Stimulated activated CD8-positive, alpha-beta memory T cell treated with anti-CD3 and anti-CD28 coated beads, Interleukin-4, amount 100 ng/mL, for 1 hour (primary cell): ENCODE measurements at places on chromosomes 7 and 10.

- DNase-seq = no peak
Observed at GRCh38 chr7:123692471-123692877, 36.8 kb downstream of the LMOD2 start.

- no peak for DNase-seq
Observed at GRCh38 chr10:108327706-108328105, 1163.2 kb upstream of the SORCS1 start.

GRCh38 chr10:131010965-131011575 is 300.5 kb downstream of the TCERG1L start:
- DNase-seq = no peak

DNA sequence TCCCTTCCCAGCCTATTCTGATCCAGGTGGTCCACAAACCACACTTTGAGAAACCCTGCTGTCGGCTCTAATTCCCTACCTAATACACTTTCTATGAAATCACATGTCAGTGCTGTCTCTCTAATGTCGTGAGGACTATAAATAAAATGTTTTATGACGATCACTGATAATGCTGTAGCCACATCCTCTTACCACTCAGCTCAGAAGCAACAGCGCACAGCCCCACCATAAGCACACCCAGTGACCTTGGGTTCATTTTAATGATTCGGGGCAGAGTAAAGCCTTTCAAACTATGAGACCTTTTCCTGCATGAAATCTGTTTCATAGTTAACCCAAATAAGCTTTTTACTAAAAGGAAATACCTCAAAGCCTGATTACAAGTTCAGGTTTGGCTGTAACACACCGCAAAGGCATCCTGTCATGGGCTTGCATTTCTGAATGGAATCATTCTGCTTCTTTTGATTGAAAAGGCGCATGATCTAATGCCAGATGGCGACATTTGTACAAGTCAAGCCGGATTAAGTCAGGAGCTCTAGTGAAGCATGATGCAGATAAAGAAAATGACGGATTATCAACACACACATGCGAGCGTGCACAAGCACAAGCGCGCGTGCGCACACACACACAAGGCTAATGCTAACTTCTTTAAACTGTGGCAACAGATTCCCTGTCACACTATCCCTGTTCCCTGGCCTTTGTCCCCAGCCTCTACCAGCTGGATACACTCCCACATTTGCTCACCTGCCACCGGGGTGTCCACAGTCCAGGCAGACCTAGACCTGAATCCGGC is 180.5 kb upstream of the PDE1C start:
- DNase-seq = no peak

- DNase-seq = no peak
Observed at GRCh38 chr10:3836222-3836820, 51.3 kb upstream of the KLF6 start.

GRCh38 chr10:132593900-132594876 is 56.6 kb downstream of the INPP5A start:
- no peak for DNase-seq

GRCh38 chr7:145909991-145910513 is 206.5 kb upstream of the CNTNAP2 start:
- no peak for DNase-seq

DNA sequence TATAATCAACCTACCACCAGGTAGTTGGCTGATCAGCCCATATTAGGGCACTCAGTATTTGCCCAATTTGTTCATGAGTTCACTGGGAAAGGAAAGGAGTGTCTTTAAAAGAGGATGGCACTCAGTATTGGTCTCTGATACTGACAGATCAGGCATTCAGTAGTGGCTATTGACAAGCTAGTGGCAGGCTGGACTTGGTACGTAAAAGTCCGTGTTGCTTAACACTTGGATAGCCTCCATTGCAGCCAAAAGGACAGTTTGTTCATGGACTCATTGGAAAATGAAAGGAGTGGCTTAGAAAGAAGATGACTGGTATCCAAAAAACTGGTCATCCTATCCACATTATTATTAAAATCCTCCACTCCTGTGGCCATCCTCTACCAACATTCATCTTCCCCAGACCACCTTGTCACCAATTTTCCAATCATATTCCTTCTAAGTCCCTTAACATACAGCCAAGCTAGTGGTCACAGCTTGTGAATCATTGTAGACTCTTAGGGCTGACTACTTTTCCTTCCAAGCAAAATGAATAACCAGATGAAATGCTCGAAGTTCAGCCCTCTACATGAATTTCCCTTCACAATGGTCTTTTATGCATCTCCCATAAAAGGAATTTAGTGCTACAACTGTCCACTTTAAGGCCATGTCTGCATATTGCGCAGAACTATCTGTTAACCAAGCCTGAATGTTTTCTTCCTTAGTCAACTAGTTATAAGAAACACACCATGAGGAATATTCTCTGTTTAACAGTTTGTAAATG is 78.6 kb upstream of the MAGI2 start:
- no peak for DNase-seq

GRCh38 chr7:21616091-21616490 is 73.3 kb downstream of the DNAH11 start:
- DNase-seq = no peak

DNA sequence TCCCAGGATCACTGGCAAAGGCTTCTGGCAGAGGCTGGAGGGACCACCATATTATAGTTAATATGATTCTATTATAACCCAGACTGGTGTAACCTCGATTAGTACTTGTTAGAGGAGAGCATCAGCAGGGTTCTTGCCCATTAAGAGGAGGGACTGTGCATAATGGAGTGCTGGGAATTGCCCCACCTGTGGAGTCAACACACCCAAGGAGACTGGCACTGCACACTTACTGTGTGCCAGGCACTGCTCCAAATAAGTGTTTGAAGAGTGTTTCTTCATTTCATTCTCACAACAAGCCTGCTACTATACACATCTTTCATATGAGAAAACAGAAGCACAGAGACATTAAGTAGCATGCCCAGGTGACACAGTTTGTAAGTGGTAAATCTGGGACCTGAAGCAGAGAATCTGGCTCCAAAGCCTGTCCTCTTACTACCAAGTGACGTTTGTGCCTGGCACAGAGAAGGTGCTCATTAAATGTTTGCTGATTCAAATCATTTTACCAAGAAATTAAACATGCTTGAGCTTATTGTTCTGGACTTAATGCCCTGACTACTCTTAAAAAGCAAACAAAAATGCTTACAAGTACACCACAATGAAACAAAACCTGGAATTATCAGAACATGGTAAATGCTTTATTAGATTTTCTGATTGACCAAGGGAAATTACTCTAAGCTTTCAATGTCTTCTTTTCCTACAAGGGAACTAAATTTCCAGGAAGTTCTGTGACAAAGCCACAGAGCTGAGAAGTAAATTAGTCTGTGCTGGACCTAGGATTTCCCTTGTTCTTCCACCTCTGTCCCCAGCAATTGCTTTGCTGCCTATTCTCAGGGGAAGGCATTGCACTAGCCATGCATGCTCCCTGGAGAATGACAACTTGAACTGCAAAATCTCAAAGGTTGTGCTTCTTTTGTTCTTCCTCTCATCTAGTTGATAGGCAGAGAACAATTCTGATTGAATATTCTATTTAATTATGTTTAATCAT is 809 bp downstream of the SLC13A1 start:
- no peak for DNase-seq

- DNase-seq = no peak
Observed at GRCh38 chr7:95917634-95918033, 145.3 kb downstream of the DYNC1I1 start.

GRCh38 chr10:100636848-100637553 is 101.3 kb downstream of the HIF1AN start:
- DNase-seq = no peak

DNA sequence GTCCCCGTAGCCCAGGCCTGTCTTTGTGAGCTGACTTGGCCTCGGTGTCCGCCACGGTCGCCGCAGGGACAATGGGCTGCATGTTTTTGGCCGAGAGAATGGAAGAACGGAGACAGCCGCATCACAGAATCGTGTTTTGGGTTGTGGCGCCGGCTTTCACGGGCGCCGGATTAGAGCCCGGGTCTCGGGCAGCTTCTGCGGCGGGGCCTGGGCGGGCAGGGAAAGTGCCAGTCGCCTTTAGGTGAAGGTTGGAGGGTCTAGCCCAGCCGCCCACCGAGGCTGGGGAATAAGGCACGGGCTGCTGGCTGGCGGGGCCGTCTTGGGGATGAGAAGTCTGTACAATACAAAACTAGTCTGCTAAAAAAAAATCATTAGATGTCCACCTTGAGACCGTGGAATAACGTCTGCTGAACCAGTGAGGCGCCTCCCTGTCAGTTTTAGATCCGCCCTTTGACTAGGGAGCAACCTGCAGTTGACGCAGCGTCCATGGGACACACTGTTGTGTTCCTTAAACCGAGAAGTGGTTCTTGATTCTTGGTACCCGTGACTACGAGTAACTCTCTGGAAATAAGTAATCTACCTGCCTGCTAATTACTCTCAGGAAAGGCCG is 577 bp downstream of the DNAJB9 start:
- DNase-seq = peak; percentile 5

DNA sequence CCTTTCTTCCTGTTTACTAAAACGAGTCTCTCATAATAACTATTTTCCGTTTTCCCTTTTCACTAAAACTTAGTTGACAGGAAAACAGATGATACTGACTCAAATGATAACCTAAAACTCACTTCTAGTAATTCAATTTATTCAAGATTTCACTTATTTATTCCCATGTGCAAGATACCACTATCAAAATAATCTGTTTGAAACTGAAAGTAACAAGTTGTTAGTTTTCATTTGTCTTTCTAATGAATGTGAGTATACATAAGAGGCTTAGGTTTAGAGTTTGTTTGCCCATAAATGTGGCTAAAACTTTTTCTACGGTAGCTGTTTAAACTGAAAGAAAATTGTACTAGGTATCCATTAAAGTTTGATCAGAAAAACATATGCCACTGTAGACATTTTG is 314.9 kb upstream of the STEAP1 start:
- DNase-seq = no peak

DNA sequence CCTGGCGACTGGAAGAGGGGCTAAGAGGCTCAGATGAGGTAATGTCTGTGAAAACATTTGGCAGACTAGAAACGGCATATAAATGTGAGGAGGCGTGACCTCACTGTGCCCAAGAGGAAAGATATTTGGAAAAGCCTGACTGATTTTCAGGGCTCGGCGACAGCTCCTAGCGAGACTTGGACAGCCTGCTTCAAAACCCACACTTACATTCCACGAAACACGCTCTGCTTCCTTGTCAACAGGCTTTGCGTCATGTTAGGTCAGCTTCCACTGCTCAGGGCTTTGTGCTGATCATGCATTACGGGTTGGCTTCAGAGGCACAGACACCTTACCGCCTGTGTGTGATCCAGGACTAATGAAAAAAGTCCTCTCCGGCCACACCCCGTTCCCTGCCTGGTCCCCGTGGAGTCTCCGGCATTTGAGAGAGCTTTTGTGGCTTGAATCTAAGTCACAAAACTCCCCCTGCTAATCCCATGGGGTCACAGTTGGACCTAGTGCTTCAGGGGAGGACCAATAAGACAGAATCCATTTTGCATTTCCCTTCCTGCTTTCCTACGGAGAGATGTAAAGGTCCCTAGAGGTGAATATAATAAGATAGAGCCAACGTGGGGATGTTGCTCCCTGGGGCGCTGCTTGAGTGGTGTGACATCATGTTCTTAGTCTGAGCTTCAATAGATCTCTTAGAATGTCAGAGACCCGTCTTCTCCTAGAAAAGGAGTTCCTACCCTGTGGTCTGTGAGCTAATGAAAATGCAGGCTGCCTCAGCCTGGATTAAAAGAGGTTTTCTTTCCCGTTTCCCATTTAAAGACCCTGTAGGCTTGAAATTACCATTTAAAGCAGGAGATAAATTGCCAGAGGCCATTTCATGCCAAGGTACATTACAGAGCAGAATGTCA is 25.5 kb downstream of the FGFBP3 start:
- DNase-seq = no peak

- no peak for DNase-seq
Observed at GRCh38 chr10:113305871-113306270, 247.0 kb upstream of the HABP2 start.

GRCh38 chr7:120836556-120837115 is 21.3 kb downstream of the TSPAN12 start:
- DNase-seq = no peak

- no peak for DNase-seq
Observed at GRCh38 chr7:24334012-24334411, 50.0 kb downstream of the NPY start.

DNA sequence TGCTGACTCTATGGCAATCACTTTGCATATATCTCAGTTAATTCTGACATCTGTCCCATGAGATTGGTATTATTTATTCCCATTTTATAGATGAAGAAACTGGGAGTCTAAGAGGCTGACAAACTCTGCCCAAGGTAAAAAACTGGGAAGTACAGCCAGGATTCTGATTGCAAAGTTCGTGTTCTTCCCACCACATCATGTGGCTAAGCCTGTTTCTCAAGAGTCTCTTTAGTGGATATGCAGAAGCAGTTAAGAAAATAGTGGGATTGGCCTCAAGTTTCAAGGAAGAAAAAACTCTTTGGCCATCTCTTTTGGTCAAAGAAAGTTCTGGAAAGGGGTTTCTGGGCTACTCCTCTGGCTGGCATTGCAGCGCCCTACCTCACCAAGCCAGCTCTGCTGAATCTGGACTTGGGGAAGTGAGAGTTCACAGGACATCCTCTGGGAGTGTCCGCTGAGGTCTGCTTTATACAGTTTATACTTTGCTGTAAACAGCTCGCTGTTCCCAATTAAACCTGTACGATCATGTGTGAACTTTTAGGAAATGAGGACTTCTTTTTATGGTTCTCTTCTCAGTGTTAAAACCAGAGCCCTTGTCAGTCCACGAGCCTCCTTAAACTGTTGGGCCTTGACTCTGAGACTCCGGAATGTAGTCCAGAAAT is 12.2 kb upstream of the BMPR1A start:
- no peak for DNase-seq

GRCh38 chr10:3480281-3480989 is 304.6 kb downstream of the KLF6 start:
- no peak for DNase-seq

- DNase-seq = no peak
Observed at GRCh38 chr7:10802011-10802410, 171.7 kb upstream of the PHF14 start.

GRCh38 chr7:158728911-158729645 is 24.5 kb upstream of the NCAPG2 start:
- DNase-seq = no peak

GRCh38 chr10:130761032-130761575 is 550.4 kb downstream of the TCERG1L start:
- no peak for DNase-seq

GRCh38 chr10:103287992-103288391 is 11.1 kb downstream of the INA start:
- DNase-seq = no peak

DNA sequence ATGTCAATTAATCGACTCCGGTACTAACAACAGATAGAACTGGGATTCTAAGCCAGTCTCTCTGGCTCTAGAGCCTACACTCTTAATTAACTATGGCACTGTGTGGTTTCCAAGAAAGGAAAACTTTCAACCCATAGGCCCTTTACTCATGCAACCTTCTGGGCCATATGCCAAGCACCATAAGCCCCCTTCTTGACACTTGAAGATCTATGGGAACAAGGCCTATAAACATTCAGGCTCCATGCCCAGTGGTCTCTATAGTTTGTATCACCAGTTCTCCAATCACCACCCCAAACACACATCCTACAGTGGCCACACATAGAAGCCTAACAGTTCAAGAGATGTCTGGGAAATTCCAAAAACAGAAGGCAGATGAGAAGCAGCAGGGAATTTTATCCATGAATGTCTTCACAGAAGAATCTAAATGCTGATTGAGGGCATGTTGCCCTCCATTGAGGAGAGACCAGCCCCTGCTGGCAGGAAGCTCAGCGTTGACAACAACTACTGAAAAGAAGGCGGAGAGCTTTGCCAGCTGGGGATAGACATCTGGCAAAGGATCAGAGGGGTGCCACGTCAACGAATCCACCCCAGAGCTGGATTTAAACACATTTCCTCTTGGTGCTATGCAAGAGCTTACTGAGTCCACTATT is 64.4 kb downstream of the GRM3 start:
- no peak for DNase-seq
